ENCODE measurements at places on chromosomes 7 and 10. TPM values are rescaled to one million over a fixed set of nuclear protein-coding genes. Genes with fewer than 3 reads are reported as not detected.

DNA sequence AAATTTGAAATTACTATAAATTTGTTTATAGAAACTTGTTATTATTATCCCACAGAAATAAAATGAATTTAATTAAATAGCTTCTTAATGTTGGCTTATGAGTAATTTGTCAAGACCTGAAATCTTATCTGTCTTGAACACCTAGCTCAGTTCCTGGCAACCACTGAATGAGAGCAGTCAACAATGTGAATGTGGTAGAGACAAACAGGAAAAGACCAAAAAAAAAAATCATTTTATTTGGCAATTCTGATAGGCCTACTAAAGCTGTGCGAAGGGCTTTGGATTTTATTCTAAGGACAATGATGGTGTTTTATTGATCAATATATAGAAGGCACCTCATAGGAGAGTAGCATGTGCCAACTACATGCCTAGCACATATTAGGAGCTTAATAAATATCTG, 127.8 kb upstream of the RSU1 start:
- H3K4me1 ChIP-seq, result no peaks in the 10 kb centered on the region
- H3K27me3 ChIP-seq, result peaks cover 1% of the 10 kb centered on the region
- H3K27ac ChIP-seq, result no peak overlapping the region
- no peaks in the 10 kb centered on the region for H3K36me3 ChIP-seq
- H3K4me3 ChIP-seq, result no peak overlapping the region

The ABCC2 gene
- 2.9 TPM for total RNA-seq

DNA sequence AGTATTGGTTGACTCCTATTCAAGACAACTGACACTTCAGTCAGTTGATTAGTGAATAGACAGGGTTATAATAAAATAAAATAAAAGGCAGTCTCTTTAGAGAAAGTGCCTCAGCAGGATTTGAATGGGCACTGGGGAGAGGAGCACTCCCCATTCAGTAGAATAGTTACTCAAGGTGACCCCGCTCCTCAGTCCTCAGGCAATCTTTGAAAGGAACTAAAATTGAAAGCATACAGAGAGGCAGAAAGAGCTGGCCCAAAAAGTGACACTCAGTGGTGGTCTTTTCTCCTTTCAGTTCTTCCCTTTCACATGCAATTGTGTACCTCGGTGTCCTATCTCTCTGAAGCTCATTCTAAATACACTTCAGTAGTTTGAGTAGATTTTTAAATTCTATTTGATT, 47.4 kb upstream of the MACC1 start:
- H3K27me3 ChIP-seq, result no peaks in the 10 kb centered on the region
- no peak overlapping the region for H3K4me3 ChIP-seq
- no peak for DNase-seq
- H3K36me3 ChIP-seq, result no peaks in the 10 kb centered on the region
- peaks cover 9% of the 10 kb centered on the region for H3K4me1 ChIP-seq

DNA sequence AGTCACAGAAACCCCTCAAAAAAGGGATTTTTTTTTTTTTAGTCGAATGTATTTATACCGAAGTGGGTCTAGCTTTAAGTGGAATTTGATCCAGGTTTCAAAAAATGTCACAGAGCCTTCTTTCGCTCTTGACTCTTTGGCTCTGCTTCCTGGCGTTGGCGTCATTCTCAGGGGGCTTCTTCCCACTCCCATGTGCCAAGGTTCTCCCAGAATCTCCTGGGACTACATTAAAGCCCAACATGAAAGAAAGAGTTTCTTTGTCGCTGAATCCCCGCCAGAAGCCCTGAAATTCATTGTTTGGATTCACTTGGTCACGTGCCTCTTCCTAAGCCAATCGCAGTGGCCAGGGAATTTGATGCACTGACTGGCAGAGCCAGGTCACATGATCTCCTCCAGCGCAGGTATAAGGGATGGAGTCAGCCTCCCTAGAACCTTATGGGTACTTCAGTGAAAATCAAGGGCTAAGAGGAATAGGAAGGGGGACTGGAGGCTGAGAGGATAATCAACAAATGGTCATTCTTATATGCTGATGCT, 101.2 kb downstream of the RPS24 start:
- no peaks in the 10 kb centered on the region for H3K36me3 ChIP-seq
- DNase-seq, result no peak

Measured in activated B cell treated with CpG ODN at 0.5 μM for 24 hours (primary cell).